ENCODE measurements at places on chromosomes 4 and X.
A peak's percentile ranks its signal among the peaks of the same experiment; 100 is the strongest.

GRCh38 chr4:142360657-142361056 is 485.4 kb downstream of the INPP4B start:
- no peak for DNase-seq

- peak; percentile 55 for DNase-seq
Observed at GRCh38 chr4:82776925-82777542, 21.6 kb downstream of the SCD5 start.

DNA sequence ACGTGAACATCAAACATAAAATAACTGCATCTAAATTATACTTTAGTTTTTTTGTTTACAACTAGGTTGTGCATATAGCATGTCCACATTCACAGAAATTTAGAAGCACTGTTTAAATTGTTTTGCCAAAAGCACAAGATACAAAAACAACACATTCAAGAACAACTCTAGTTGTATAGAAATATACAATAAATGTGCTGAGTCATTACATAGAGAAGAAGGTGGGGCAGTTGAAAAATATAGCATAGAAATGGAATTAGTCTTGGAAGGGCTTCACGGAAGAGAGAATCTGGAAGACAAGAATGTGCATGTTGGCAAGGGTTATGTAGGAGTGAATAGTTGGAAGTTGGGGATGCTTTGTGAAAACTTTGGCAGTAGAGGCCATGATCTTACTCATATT is 239.0 kb upstream of the GLRA2 start:
- no peak for DNase-seq

DNA sequence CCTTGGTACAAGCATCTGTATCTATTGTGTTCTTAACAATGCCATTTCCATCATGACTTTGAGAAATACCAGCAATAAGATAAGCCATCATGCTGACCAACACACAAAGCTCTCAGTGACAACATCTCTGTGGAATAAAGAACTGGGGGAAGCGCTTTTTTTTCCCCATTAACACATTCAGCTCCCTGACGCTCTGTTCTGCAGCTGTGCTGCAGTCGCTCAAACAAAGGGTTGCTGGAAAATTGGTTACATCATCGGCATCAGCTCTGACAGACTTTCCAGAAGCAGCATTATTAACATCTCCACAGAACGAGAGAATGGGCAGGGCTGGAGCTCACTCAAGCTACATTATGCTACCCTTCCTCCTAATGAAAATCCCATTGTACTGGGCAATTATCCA is 39.9 kb downstream of the DCX start:
- no peak for DNase-seq

DNA sequence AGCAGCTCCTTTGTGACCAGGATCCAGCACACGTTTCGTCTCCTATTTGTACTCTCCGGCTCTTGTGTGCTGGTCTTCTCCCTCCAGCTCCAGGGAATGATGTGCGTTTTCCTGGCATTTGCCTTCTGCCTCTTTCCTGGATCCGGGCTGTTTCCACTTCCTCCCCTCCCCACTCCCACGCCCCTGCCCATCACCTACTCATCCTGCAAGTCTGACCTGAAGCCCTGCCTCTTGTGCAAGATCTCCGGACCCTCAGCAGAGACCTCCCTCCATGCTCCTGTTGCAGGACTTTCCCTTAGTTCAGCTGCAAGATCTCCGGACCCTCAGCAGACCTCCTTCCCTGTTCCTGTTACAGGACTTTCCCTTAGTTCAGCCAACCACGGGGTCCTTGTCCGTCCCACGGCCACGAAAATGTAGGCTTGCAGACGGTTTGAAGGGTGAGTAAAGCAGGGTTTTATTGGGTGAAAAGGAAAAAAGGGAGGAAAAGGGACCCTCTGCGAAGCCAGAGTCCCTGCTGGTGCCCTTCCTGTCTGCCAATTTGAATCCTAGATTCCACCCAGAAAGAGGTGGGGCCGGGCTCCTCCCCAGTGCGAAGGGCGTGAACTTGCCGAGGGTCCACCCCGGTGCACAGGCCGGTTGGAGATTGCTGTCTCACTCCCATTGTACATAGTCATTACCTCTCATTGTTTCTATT is 74.4 kb upstream of the IRF2 start:
- DNase-seq: no peak

Measured in EL (cell line).